Naive thymus-derived CD8-positive, alpha-beta T cell (primary cell): ENCODE measurements at places on chromosomes 4 and X.

DNA sequence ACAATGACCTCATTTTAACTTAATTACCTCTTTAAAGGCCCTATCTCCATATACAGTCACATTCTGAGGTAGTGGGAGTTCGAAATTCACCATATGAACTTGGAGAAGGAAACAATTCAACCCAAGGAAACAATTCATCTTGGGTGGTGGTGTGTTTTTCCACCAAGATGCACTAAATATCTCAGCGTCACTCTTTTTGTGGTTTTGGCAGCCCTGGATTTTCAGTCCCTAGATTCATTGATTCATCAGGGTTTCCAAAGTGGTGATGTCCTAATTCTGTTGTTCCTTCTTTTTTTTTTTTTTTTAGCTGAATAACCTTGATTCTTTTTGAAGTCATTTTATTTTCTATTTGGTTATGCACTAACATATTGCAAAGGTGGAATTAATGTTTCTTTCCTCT, 162.6 kb upstream of the RAPGEF2 start:
- DNase-seq: no peak
- H3K27me3 ChIP-seq: peaks cover 12% of the 10 kb centered on the region
- no peak overlapping the region for H3K4me3 ChIP-seq
- no peaks in the 10 kb centered on the region for H3K36me3 ChIP-seq
- H3K4me1 ChIP-seq: no peaks in the 10 kb centered on the region

- no peak overlapping the region for H3K27ac ChIP-seq
- H3K4me1 ChIP-seq: no peaks in the 10 kb centered on the region
- H3K27me3 ChIP-seq: no peaks in the 10 kb centered on the region
- no peak for DNase-seq
- H3K36me3 ChIP-seq: no peaks in the 10 kb centered on the region
Measured at GRCh38 chrX:49675075-49675719, 20.6 kb downstream of the PAGE1 start.

DNA sequence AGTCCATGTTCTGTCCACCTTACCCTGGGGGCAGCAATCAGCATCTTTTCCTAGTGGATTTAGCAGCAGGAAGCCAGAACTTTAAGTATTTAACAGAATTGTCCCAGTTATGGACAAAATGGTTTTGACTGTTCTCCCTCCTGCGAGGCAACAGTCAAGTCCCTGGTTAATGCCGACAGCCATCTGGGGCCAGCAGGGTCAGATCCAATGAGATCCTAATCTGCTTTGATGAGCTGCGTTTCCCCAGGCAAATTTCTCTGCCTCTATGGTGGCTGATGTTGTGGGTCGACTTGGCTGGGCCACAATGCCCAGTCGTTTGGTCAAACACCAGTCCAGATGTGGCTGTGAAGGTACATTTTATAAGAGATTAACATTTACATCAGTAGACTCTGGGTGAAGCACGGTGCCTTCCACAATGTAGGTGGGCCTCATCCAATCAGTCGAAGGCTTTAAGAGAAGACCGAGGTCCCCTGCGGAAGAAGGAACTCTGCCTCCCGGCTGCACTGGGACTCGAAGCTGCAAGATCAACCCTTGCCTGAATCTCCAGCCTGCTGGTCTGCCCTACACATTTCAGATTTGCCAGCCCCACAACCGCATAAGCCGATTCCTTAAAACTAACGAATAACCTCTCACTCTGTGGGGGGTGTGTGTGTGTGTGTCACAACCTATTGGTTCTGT, 89.0 kb upstream of the C4orf50 start:
- peaks cover 15% of the 10 kb centered on the region for H3K27me3 ChIP-seq
- no peaks in the 10 kb centered on the region for H3K36me3 ChIP-seq
- H3K27ac ChIP-seq: no peak overlapping the region
- DNase-seq: no peak
- H3K4me1 ChIP-seq: no peaks in the 10 kb centered on the region

DNA sequence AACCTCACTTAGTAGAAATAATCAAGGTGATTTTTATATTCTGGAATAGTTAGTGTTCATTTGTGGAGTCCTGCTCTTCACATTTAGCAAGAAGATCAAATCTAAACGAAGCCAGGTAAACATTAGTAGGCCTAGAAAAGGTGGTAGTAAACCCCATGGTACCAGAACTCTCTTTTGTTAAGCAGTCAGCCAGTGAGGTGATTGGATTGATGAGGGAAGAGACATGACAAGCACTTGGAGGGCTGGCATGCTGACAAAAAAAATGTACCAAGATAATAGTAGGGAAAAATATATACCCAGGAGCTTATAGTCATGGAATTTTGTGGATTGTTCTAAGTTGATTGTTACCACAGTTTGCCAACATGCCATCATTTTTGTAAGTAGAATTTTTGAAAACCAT, 163.8 kb downstream of the BANK1 start:
- H3K27ac ChIP-seq: no peak overlapping the region
- H3K4me3 ChIP-seq: no peak overlapping the region
- no peaks in the 10 kb centered on the region for H3K36me3 ChIP-seq
- DNase-seq: no peak

GRCh38 chrX:118251271-118251670, 94.6 kb upstream of the WDR44 start:
- no peaks in the 10 kb centered on the region for H3K27me3 ChIP-seq
- no peak for DNase-seq
- H3K4me1 ChIP-seq: no peaks in the 10 kb centered on the region

DNA sequence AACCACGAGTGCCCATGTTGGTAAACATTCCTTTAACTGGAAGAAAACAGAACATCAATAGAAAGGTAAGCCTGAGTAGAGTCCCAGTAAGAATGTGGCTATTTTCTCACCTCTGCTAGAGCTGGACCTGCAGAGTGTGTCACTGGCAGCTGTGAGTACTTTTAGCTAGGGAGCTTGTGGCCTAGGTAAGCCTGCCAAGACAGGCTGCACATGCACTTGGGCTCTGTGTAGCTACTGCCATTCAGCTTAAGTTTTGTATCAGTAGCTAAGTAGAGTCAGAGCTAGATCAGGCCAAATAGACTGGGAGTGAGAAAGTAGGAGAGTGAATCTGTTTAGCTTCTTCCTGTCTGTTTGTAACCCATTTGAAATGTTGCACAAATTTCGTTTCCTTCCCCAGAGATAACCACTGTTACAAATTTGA, 35.3 kb downstream of the RBPJ start:
- no peak overlapping the region for H3K27ac ChIP-seq
- H3K36me3 ChIP-seq: no peaks in the 10 kb centered on the region
- H3K4me1 ChIP-seq: peaks cover 29% of the 10 kb centered on the region
- no peak overlapping the region for H3K4me3 ChIP-seq
- DNase-seq: no peak

DNA sequence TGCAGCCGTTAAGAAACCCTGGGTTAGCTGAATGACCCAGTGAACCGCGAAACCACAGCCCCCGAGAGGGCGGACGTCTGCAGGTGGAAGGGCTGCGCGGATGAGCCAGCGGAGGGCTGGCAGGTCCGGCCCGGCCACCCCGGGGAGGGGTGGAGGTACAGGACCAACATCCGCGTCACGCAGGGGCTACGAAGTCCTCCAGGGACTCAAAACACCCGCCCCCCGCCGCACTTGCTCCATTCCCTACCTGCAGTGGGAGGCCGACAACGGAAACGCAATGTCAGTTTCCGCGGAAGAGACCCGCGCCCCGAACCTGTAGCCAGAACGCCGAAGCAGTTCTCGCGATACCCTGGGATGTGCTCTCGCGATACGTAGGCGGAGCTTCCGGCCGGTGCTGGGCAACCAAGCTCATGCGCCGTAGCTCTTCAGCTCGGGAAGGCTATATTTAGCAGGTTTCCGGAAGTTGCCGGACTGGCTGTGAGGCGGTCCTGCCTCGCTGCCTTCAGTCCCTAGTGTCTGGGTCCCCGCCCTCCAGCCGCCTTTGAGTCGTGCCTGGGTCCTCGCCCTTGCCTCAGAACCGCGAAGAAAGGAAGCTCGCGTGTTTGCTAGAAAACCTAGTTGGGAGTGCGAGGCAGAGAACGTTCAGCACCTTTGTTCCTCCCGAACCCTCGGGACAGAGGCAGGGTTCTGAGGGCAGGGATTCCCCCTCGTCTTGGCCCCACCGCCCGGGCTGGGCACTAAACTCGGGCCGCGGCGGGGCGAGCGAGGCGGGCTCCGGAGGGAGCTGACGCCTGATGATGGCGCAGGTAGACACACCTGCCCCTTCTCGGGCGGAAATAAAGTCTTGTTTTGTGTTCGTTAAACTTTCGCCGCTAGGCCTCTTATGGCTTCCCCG, at the start of the genes OFD1 and TRAPPC2:
TSS of gene OFD1 (plus strand) at position 471 of the 895 bp plus-strand sequence. CDS start at position 795, 324 bp downstream.
TSS of gene TRAPPC2 (minus strand) at position 343 of the 895 bp plus-strand sequence. CDS start 14,657 bp downstream, outside the sequence.
- peak within 1 kb of the TSS; percentile 99 for H3K27ac ChIP-seq
- H3K27me3 ChIP-seq: no peaks in the 10 kb centered on the region
- peaks cover 69% of the 10 kb centered on the region for H3K4me1 ChIP-seq
- peak within 1 kb of the TSS; percentile 93 for H3K4me3 ChIP-seq

- no peak for DNase-seq
- H3K4me3 ChIP-seq: no peak overlapping the region
- H3K36me3 ChIP-seq: no peaks in the 10 kb centered on the region
- peaks cover 1% of the 10 kb centered on the region for H3K27me3 ChIP-seq
- H3K27ac ChIP-seq: no peak overlapping the region
Measured at GRCh38 chrX:15908603-15909290, 54.1 kb upstream of the AP1S2 start.

GRCh38 chr4:173513651-173514050, 16.4 kb downstream of the HAND2 start:
- H3K27me3 ChIP-seq: peaks cover 95% of the 10 kb centered on the region
- H3K27ac ChIP-seq: no peak overlapping the region
- H3K4me3 ChIP-seq: no peak overlapping the region

DNA sequence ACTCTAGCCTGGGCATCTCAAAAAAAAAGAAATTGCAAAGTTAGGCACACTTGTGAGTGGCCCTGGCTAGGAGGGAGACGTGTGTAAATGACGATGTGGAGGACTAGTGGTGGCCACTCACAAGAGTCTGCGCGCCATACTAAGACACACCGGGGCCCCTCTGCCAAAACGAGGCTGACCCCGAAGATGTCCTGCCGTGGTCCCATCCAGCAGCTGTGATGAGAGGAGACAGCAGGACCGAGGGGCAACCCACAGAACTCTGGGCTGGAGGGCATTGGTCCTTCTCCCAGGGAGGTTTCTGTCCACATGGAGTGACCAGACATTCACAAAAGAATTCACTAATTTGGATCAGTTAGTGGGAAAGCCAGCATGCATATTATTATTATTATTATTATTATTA, 47.4 kb downstream of the NOP14 start:
- no peak overlapping the region for H3K4me3 ChIP-seq
- no peak overlapping the region for H3K27ac ChIP-seq
- peaks cover 45% of the 10 kb centered on the region for H3K4me1 ChIP-seq
